ENCODE measurements at places on chromosomes 1 and 21. TPM values are rescaled to one million over a fixed set of nuclear protein-coding genes. Genes with fewer than 3 reads are reported as not detected.

DNA sequence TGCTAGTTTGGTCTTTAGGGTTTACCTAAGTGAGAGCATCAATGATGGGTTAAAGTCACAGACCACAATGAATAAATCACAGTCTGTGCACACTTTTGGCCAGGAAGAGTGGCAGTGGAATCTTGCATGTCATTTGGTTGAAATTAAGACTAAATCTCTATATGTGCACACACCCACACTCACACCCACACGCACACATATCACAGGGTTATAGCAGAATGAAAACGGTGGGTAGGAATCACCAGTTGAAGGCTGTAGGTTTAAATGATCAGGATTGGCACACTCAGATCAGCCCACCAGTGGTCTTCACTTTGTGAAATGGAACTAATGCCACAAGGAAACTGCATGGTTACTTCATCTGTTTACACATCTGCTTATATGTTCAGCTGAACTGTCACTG lies 97.6 kb upstream of the ADAR start:
- no peak for DNase-seq

The KDF1 gene
- not detected for total RNA-seq

GRCh38 chr1:206706806-206707366 lies 22.2 kb downstream of the MAPKAPK2 start:
- DNase-seq: no peak

GRCh38 chr1:96837057-96837780 lies 115.6 kb downstream of the PTBP2 start:
- no peak for DNase-seq

The CELA2A gene
- total RNA-seq: not detected

The HES2 gene
- total RNA-seq: 0.52 TPM
